ENCODE measurements at places on chromosomes 5 and 9.

- DNase-seq = no peak
These were observed 70.8 kb upstream of the GPR151 start for GRCh38 chr5:146586752-146587151.

DNA sequence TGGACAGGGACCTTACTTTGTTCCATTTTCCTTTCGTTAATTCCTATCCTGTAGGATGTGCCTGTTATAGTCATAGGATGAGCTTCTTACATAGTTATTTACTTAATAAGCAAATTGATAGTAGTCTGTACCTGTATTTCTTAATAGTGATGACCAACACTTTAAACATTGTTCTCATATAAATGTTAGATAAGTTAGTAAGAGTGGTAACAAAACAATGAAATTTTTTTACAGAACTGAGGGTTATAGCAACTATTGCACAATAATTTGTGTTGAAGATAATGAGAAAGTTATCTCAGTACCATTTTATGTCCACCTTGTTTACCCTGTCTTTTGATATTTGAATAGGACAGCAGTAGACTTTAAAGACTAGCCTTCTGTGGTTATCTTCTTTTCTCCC is 162.9 kb upstream of the ELL2 start:
- DNase-seq = no peak

DNA sequence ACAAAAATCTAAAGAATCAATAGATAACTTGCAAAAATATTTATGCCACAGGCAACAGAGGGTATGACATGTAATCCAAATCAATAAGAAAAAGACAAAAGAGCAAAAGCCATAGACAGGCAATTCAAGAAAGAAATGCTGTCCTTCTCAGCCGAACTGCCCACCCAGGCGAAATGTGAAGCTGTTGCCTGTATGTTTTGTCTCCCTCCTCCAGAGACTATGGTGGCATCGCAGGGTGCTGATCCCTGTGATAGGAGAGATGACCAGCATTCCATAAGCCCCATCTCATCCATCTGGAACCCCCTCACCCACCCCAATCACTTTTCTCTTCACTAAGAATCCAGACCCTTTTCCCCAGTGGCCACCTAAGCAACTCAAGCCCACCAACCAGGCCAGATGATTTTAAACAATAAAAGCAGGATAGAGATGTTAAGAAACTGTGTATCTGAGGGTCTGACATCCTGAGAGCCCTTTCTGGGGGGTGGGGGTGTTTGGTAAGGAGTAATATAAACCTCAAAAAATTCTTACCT is 5.3 kb upstream of the ACSL6 start:
- no peak for DNase-seq

GRCh38 chr5:154575546-154576428 is 97.8 kb upstream of the HAND1 start:
- no peak for DNase-seq

- DNase-seq = no peak
These were observed 127.2 kb downstream of the TLE4 start for GRCh38 chr9:79698967-79699366.

DNA sequence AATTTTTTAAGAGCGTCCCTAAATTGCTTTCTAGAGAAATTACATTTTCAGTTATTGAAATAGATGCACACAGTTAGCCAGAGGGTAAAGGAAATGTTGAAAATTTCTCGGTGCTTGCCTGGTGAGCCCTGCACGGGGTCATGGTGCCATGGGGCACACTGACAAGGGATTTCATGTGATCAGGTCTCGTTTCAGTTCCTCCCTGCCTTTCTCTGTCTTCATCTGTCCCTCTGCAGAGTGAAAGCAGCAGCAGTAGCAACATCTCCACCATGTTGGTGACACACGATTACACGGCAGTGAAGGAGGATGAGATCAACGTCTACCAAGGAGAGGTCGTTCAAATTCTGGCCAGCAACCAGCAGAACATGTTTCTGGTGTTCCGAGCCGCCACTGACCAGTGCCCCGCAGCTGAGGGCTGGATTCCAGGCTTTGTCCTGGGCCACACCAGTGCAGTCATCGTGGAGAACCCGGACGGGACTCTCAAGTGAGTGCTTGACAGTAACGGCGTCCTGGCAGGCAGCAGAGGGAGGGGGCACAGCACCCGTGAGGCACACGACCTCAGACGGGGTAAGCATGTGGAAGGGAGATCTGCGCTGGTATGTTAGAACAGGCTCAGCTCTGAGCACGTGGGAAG is 89.1 kb upstream of the OTULINL start:
- DNase-seq = no peak

- no peak for DNase-seq
These were observed 18.1 kb downstream of the CNTFR start for GRCh38 chr9:34571481-34571810.

- no peak for DNase-seq
These were observed 42.1 kb upstream of the RARS1 start for GRCh38 chr5:168443950-168444700.
